ENCODE measurements at places on chromosomes 4 and X.

DNA sequence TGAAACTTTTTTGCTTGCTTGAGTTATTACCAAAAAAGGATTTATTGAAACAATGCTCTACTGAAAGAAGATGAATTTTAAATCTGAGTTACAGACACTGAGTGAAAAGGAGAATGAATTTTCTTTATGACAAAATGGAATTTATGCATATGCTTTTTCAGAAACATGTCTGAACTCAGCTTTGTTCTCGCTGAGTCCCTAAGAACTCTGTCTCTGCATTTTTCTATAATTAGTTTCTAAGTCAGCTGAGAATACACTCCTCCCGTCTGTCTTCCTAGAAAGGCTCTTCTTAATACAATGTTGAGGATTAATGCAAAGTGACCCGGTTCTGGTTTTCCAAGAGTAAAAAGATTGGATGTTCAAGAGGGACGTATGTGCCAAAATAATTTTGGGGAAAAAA is 463.5 kb downstream of the NKX6-1 start:
- no peak for DNase-seq

- DNase-seq, result no peak
Measured at GRCh38 chr4:6955261-6955911, 45.8 kb downstream of the TBC1D14 start.

GRCh38 chr4:1572521-1572920 is 111.6 kb downstream of the FAM53A start:
- DNase-seq, result no peak

DNA sequence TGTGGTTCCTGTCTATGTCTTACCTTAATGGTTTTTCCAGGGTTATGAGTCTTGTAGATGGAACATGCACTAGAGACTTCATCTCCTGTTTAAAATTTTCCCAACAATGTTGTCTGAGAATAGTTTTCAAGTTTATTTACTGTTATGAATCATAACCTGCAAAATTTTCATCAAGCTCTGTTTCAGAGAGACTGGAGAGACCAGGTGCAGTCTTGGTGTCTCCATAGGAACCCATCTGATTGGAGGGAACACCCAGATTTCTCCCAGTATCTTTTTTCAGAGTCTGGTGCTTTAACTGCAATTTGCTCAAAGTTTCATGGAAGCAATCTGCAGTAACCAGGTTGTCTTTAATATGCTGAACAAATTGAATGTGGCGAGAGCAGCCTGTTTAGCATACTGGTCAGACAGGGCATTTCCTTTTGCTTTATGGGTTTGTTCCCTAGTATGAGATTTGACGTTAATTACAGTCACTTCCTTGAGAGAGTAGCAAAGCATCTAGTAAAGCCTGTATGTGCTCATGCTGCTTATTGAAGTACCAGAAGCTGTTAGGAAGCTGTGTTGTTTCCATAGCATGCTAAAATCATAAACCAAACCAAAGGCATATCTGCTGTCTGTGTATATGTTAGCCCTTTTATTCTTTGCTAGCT is 18.8 kb upstream of the VSIG1 start:
- no peak for DNase-seq

DNA sequence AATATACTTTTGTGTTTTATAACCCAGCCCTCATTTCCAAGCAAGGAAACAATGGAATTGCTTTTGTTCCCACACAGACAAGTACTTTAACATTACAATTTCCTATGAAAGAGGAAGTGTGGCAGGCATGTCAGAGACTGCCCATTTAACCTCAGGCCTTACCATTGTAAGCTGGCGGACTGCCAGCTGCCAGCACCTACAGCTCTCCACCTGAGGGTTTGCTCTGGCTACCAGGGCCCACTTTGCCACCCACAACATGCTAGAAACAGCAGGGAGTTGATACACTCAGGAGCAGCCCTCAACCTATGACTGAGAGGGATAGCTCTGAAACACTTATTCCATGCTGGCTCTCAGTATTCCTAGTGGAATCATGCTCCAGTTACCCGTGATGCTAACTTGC is 152.3 kb upstream of the PRDX4 start:
- no peak for DNase-seq
